NCI-H446 (cell line): ENCODE measurements at places on chromosomes 2 and 18.

DNA sequence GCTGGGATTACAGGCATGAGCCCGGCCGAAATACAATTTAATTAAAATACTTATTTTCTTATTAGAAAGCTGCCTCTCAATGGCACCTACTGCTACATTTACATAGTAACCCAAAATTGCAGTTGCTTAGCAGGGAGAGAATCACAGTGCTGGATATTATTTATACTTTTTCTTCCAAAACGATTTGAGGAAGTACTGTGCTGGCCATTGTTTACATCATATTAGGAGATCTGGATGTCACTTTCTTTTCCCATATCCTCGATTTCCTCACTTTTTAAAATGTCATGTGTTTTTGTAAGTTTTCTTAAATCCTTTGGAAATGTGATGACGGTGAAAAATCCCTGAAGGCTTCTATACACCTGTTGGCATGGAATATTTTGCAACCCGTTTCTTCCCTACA lies 3.4 kb upstream of the SP3 start:
- DNase-seq, result no peak

GRCh38 chr2:72145658-72146329 lies 1.9 kb downstream of the CYP26B1 start:
- no peak for DNase-seq

DNA sequence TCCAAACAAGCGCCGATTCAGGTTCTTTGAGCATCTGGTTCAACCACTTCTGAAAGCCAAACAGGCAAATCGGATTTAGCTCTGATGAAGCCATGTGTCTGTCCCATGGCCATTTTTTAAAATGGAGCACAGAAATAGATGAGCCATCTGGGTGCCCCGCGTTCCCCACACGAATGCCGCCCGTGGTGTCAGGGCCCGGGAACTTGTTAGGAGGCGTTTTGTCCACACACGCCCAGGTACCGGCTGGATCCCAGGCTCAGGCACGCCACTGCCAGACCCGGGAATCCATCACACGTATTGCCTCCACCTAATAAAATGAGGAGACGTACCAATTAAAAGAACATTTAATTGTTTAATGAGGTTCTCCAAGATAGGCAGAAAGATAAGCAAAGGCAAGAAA lies 374.4 kb upstream of the SALL3 start:
- no peak for DNase-seq

DNA sequence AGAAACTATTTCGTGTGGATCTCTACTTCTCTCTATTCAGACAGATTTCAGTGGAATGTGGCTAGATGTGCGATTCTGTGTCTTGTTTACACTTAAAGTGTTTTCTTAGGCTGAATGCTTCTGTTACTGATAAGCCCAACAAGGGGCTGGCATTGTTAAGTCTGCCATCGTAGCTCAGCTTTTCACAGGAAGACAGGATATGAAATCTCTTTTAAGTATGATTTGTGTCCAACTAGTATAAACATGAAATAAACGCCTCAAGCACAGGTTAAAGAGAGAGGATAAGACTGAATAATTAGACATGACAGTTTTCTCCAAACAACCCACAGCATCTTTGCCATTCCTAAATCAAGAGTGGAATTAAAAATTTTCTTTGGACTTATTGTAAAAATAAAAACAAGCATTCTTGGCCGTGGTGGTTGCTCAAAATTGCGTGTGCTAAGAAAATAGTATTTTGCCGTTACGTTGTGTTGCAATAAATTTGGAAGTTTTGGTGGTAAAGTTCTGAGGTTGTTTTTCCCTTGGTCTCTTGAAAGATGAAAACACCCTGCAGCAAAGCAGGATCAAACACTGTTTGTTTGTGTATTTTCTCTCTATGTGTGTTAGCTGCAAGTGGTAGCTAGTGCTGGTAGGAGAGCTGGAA lies 1.0 kb downstream of the VIT start:
- DNase-seq, result no peak
